Activated T-helper 2 cell treated with anti-CD3 and anti-CD28 coated beads, Interferon-gamma antibody, Interleukin-2, Interleukin-4, amounts not matched to agents 10 μg/mL and 5 μg/mL and 100 μg/mL, durations not matched to agents 14 hours and 24 hours and 36 hours (primary cell): ENCODE measurements at places on chromosomes 11 and 22. TPM values are rescaled to one million over a fixed set of nuclear protein-coding genes. Genes with fewer than 3 reads are reported as not detected.

PDGFD gene
- not detected in 2 replicates for total RNA-seq

SCARF2 gene
- total RNA-seq, result 0.55 and 0.62 TPM in 2 replicates

KDELR3 gene
- 2.2 and 3.7 TPM in 2 replicates for total RNA-seq

GDPD4 gene
- total RNA-seq, result not detected in 2 replicates

PLA2G3 gene
- not detected in 2 replicates for total RNA-seq
